ENCODE measurements at places on chromosomes 12 and 14.

DNA sequence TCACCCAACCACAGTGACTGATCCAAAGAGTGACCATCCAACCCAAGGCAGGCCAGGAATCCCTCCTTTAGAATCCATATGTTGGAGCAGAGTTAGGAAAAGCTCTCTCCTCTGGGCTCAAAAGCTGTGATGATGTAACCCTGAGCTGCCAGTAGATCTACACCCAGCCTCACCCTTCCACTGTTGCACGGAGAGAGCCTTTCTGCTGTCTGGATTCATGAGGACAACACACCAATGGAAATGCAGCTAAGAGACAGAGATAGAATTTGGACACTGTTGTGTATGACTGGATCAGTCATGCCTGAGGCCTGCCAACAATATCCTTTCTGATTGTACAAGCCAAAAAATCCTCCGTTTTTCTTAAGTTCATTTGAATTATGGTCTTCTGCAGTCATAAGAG lies 4.4 kb upstream of the OR6J1 start:
- no peak for DNase-seq

DNA sequence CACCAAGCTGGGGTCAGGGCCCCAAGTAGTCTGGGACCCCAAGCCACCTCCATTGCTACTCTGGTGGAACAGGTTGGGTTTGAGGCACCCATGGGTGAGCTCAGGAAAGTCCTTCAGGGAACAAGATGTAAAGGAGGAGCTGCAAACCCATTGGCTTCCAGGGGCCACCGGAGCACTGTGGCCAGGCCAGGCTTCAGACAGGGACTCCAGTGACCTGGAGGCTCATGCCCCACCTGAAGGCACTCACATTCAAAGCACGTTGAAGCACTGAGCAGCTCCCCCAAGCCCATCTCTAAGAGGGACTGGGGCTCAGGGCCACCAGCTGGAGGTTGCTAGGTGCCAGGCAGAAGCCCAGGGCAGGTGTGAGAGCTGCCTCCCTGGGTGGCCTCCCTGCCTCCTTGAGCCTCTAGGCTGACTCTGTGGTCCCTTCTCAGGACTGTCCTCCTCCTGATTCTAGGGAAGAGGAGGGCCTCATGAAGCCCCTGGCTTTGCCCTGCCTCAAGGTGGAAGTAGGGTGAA lies 49.1 kb downstream of the FAM222A start:
- no peak for DNase-seq

GRCh38 chr14:75213172-75213571 lies 36.8 kb upstream of the TMED10 start:
- no peak for DNase-seq

DNA sequence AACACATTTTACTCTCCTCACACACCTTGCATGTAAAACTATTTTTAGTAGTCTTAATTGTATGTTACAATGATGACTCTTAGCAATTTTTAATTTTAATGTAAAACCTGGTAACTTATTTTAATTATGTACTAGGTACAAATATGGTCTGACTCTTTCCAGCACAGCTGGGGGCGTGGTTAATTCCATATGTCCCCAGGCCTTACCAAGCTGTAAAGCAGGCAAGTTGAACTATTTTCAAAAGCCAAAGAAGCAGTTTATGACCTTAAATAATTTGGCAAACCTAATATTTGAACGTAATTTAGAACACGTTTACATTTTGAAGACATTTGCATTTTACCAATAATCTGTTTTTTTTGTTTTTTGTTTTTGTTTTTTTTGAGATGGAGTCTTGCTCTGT lies 9.3 kb upstream of the ACOT6 start:
- no peak for DNase-seq

DNA sequence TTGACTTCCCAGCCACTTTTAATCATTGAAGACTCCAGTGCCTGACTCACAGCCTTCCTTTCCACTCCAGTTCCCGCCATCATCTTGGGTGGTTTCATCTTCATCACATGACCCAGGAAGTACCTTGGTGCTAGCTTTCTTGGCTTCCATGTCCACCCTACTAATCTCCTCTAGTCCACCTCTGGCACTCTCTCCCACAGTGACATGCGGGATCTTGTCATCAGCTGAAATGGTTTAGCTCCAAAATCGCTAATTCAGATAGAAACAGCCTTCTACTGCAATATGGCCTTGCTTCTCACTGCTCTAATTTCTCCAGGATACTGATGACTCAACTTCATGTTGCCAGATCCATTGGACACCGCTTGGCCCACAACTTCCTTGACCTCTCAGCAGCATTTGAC lies 24.5 kb downstream of the WDR20 start:
- DNase-seq = no peak

- peak; percentile 49 for DNase-seq
Observed at GRCh38 chr12:69639400-69640016, 28.8 kb upstream of the LRRC10 start.

DNA sequence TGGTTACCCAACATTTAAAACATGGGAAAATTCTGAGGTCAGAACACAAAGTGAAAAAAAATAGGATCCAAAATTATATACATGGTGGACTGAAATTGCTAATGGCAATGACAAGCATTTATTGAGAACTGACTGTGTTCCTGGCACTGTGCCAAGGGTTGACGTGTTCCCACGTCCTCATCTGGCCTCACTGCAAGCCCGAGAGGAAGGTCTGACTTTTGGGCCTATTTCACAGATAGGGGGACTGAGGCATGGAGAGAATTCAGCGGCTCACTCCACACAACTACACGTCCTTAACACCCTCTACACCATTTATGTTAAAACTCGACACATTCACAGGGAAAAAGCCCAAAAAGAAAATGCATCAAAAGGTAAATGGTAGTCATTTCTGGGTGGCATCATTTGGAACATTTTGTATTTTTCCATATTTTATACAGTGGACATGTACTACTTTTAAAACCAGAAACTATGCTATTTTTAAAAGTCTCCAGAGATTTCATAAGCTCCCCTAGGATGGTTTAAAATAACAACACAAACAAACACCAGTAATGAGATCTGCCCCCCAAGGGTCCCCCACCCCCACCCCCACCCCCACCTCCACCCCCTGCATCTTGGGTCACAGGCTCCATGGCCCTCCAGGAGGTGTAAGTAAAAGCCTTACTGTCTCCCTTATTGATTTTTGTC lies 27.7 kb downstream of the CLMN start:
- no peak for DNase-seq

DNA sequence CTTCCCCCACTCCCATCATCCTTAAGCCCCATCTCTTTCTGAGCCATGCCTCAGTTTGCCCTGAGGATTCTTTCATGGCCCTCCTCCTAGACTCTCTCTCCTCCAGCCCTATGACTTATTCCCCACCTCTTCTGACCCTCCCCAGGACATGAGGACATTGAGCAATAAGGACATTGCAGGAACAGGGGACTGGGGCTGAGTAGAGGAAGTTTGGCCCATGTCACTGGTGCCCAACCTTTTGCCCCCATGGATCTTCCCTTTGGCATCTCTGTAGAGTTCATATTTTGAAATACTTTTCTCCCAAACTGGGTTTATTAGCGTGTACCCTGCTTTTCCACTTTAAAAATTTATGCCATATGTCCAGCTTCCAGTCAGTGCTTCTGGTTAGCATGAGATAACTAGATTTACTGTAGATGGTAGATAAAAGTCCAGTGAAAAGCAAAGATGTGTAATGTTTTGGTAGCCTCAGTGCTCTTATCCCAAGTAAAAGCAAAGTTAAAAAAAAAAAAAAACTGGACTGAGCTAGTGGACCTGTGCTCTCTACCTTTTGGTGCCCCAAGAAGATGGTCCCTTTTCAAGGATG lies 6.1 kb upstream of the LRP1-AS start:
- no peak for DNase-seq

GRCh38 chr14:92847278-92847677 lies 53.2 kb downstream of the GOLGA5 start:
- no peak for DNase-seq

DNA sequence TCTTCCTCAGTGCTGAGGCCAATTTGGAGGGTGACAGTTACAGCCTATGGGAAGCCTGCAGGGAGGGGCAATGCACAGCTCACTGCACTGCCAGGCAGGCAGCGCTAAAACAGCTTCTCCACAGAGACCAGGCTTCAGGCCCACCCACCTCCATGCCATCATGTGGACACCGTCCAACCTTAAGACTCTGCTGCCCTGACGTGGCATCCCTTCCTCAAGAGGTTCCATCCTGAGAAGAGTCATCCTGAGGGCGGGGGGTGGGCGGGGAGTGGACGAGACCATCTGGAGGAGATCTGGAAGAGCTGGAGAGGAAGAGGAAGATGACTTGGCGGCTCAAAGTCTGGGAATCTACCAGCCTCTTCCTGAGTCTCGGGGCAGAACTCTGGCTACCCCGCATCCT lies 8.4 kb upstream of the ACVRL1 start:
- DNase-seq = no peak

DNA sequence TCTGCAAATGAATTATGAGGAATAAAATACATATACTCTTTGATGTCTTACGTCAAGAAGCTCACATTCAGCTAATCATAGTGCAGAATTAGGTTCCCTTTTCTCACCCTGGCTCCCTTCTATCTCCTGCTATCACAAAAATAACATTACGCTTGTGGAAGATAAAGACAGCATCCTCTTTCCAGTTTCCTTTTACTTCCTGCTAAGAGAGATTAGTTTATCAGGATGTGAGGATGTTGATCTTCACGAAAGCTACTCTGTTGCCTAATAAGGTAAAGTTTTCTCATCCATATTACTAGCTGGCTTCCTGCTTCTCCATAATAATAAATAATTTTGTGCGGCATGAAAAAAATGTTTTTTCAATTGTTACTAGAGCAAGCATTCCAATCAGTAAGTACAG lies 217.7 kb upstream of the DCN start:
- DNase-seq = no peak

DNA sequence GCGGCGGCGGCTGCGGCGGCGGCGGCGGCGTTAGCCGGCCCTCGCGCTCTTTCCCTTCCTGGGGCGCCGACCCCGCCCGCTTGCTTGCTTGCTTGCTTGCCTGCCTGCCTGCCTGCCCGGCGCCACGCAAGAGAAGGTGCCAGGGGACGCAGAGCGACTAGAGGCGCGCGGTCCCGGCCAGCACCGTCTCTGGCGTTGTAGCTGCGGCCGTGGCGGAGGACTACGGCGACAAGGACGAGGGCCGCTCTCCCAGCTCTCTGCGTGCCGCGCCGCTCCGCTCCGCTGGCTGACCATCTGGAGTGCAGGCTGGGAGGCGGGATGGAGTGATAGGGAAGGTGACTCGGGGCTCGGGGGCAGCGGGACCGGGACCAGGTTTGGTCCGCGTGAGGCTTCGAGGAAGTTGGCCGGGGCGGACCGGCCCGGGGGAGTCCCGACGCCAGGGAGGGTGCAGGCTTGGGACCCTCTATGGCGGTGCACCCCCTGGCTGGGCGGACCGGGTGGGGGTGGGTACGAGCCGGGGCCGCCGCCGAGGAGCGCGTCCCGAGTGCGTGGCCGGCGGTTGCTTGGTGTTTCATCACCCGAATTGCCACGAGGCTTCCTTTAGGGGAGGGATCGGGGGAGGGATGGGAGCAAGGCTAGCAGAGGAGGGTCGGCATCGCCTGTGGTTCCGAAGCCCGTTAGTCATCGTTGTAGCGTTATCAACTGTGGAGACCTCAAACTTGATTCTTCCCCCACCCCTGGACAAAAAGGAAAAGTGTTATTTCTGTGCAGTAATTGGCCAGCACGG lies 471 bp downstream of the XPOT start:
- DNase-seq = peak; percentile 44

DNA sequence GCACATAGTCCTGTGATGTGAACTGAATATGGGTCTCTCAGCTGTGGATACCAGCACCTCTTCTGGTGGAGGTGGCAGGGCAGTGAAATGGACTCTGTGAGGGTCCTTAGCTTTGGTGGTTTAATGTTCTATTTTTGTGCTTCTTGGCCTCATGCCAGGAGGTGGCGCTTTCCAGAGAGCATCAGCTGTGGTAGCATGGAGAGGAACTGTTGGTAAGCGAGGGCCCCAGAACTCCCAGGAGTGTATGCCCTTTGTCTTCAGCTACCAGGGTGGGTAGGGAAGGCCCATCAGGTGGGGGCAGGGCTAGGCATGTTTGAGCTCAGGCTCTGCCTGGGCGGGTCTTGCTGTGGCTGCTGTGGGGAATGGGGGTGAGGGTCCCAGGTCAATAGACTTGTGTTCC lies 241.7 kb downstream of the AEBP2 start:
- no peak for DNase-seq

- DNase-seq = peak; percentile 9
Observed at GRCh38 chr12:96720363-96720705, 186.7 kb upstream of the NEDD1 start.

- no peak for DNase-seq
Observed at GRCh38 chr12:66268562-66268961, 33.7 kb upstream of the HELB start.

GRCh38 chr14:73763396-73763795 lies 49.2 kb upstream of the PNMA1 start:
- DNase-seq = no peak

DNA sequence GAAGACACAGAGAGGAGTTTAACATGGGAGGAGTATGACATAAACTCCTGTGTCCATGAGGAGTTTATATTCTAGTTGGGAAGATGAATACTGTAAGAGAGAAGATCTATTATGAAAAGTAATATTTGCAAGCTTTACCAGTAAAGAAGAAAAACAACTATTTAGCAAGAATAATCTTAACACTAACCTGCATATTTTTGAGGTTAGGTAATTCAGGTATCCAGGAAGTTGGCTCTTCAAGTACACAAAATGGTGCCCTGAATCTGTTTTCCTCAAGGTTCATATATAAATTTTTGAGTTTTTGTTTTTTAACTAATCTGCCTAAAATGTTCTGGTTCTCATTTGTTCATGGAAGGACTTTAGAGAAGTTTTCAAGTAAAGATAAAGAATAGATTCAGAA lies 33.9 kb upstream of the KCNMB4 start:
- no peak for DNase-seq

DNA sequence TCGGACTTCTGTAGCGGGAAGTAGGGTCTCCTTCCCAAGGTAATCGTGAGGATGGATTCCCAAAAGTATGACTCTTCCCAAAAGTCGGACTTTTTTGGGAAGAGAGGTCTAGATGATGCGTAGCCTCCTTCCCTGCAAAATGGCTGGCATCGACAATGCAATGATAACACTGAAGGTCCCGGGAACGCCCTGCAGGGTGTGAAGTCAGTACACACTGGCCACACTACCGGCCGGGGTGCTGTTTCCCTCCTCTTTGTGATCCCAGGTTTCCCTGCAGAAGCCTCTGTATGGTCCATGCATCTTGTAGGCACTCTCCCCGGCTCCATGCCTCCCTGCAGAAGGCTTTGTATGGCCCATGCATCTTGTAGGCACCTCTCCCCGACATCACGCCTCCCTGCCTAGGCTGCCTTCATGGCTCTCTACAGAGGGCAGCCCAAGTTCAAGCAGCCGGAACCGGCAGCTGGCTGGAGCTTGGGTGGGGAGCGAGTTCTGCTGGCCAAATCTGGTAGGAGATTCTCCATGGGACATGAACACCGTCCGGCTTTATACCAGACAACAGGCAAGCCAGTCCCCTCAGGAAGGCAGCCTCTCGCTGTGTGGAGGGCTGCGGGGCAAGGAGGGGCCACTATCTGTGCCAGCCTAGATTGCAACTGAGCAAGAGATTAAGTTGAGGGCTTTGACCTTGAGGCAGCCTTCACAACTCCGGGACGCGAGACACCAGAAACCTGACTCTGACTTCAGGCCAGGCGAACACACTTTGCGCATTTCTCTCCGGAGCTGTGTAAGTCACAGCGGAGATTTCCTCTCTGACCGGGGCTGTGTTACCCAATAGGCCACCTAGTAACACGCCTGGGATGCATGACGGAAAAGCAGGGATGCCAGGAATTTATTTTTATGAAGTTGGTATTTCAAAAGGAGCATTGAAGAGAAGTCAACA lies 23.5 kb downstream of the FZD10 start:
- DNase-seq = no peak
